ENCODE measurements at places on chromosomes 11 and 22.

GRCh38 chr22:28817919-28818859 is 17.8 kb upstream of the XBP1 start:
- peaks cover 65% of the 10 kb centered on the region for H3K4me1 ChIP-seq
- peak overlapping the region; percentile 91 for H3K27ac ChIP-seq
- DNase-seq: peak; percentile 92

- H3K4me1 ChIP-seq: peaks cover 9% of the 10 kb centered on the region
- no peaks in the 10 kb centered on the region for H3K36me3 ChIP-seq
- no peak for DNase-seq
These were observed 505 bp downstream of the FAM227A start for GRCh38 chr22:38655519-38656255.

DNA sequence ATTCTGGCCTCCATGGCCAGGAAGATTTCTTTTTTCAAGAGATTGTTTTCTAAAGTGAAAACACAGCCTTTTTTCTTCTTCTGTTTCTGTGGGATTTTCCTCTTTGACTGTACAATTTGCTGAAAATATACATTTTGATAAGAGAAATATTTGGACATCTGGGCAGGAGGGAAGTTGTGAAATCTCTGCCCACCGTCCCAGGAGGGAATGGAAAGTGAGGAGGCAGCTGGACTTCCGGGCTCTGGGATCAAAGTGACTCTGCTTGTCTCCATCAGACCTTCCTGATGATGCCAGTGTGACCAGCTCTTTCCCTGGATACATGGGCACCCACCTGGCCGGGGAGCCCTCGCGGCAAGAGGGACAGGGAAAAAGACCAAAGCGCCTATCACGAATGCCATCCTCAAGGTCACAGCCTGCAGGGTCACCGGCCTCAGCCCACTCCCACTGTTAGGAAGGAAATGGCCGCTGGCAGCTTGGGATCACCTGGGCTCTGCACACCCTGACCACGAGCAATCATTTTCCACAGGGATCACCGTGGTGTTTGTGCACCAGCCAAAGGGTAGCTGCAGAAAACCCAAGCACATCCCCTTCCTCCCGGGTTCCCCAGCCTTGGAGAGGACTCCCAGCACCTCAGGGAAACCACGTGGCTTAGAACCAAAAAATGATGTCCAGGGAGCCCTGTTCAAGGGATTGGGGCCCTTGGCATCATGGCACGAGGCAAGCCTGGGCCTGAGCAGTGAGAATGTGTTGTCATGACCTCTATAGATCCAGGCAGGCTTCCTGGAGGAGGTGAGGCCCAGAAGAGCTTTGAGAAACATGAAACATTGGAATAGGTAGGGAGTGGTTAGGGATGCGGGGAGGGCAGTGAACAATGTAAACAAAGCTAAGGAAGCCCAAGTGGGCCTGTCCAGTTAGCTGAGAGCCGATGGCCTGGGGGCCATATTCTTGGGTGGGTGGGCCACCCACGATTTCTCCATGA is 29.1 kb upstream of the CCND1 start:
- H3K4me3 ChIP-seq: no peak overlapping the region
- H3K4me1 ChIP-seq: no peaks in the 10 kb centered on the region
- no peak overlapping the region for H3K27ac ChIP-seq
- H3K27me3 ChIP-seq: no peaks in the 10 kb centered on the region
- no peaks in the 10 kb centered on the region for H3K36me3 ChIP-seq

DNA sequence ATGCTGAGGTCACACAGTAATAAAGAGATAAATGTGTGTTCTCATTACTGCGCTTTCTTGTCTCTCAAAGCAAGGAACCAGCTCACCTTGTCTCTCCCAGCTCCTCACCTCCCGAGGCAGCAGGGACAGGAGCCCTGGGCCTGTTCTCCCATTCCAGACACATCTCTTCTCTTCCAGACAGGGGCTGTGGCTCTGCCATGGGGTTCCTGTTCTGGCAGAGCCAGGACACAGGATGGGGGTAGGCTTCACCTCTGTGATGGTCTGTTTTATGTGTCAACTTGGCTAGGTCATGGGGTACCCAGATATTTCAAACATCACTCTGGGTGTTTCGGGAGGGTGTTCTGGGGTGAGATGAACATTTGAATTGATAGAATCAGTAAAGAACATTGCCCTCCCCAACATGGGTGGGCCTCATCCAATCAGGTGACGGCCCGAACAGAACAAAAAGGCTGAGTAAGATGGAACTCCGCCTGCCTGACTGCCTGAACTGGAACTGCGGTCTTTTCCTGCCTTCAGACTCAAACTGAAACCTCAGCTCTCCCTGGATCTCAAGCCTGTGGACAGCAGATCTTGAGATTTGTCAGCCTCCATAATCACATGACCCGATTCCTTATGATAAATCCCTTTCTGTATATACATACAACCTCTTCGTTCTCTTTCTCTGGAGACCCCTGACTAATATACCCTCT is 2.0 kb upstream of the VSIG10L2 start:
- no peaks in the 10 kb centered on the region for H3K36me3 ChIP-seq
- H3K27me3 ChIP-seq: no peaks in the 10 kb centered on the region
- H3K4me1 ChIP-seq: no peaks in the 10 kb centered on the region
- no peak overlapping the region for H3K27ac ChIP-seq
- no peak overlapping the region for H3K4me3 ChIP-seq

GRCh38 chr11:118200497-118200896 is 24.1 kb upstream of the SCN2B start:
- peaks cover 8% of the 10 kb centered on the region for H3K4me1 ChIP-seq
- no peaks in the 10 kb centered on the region for H3K36me3 ChIP-seq
- no peak for DNase-seq
- no peak overlapping the region for H3K27ac ChIP-seq
- H3K27me3 ChIP-seq: no peaks in the 10 kb centered on the region

- peak overlapping the region; percentile 97 for H3K27ac ChIP-seq
- H3K36me3 ChIP-seq: no peaks in the 10 kb centered on the region
- peaks cover 96% of the 10 kb centered on the region for H3K4me1 ChIP-seq
- peak; percentile 47 for DNase-seq
These were observed 12.2 kb downstream of the BCL9L start for GRCh38 chr11:118913411-118914125.

DNA sequence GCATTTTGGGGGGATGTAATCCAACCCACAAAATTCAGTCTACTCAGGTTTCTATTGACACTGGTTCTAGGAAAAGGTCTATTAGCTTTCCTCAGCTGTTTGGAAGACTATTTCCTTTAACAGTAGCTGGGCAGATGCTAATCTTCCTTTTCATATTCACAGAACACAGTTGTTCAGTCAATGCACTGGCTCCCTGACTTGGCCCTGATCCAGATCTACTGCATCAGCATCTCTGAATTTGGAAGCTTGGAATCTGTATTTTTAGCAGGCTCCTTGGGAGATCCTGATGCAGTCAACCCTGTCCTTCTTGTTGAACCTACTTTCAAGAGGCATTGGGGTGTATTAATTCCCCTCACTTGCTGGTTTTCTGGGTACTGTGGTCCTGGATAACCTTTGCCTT is 6.3 kb downstream of the HTATIP2 start:
- no peak overlapping the region for H3K4me3 ChIP-seq
- peaks cover 39% of the 10 kb centered on the region for H3K4me1 ChIP-seq
- peaks cover 7% of the 10 kb centered on the region for H3K36me3 ChIP-seq
- H3K27me3 ChIP-seq: no peaks in the 10 kb centered on the region

DNA sequence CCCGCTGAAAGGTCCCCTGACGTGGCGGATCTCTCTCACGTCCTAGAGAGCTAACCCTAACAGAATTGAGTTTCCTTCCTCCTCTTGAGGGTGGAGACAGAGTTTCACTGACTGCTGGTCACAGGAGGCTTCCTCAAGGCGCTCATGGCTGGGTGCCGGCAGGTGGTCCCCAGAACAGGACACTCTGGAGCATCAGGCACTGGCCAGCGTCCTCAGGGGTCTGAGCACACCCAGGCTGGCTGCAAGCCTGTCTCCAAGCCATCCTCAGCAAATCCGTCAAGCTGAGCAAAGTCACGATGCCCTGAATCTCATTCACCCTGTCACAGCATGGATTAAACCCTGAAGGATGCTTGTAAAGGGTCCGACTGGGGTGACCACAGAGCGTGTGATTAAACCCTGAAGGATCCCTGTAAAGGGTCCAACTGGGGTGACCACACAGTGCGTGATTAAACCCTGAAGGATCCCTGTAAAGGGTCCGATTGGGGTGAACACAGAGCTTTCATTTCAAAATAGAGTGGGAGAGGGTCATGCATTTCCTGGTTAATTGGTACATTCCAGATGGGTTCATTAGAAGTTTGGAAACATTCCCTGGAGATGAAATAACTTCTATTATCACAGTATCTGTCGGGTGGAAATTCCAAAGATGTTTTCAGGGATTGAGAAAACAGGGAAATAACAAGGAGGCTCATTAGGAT is 473.0 kb downstream of the BRD1 start:
- H3K36me3 ChIP-seq: no peaks in the 10 kb centered on the region
- no peaks in the 10 kb centered on the region for H3K4me1 ChIP-seq
- DNase-seq: no peak
- H3K27ac ChIP-seq: no peak overlapping the region
- no peaks in the 10 kb centered on the region for H3K27me3 ChIP-seq

GRCh38 chr11:131207901-131208300 is 162.5 kb upstream of the NTM start:
- H3K27ac ChIP-seq: no peak overlapping the region
- DNase-seq: no peak
- no peaks in the 10 kb centered on the region for H3K27me3 ChIP-seq
- H3K4me3 ChIP-seq: no peak overlapping the region

- no peak overlapping the region for H3K4me3 ChIP-seq
- peak; percentile 92 for DNase-seq
- H3K27me3 ChIP-seq: no peaks in the 10 kb centered on the region
- H3K4me1 ChIP-seq: peaks cover 39% of the 10 kb centered on the region
- no peaks in the 10 kb centered on the region for H3K36me3 ChIP-seq
- peak overlapping the region; percentile 85 for H3K27ac ChIP-seq
These were observed 22.8 kb upstream of the PICK1 start for GRCh38 chr22:38034278-38034882.

- no peaks in the 10 kb centered on the region for H3K27me3 ChIP-seq
- H3K27ac ChIP-seq: peak overlapping the region; percentile 42
- no peaks in the 10 kb centered on the region for H3K36me3 ChIP-seq
- H3K4me3 ChIP-seq: no peak overlapping the region
- no peak for DNase-seq
- H3K4me1 ChIP-seq: peaks cover 55% of the 10 kb centered on the region
These were observed 7.6 kb downstream of the VPS37C start for GRCh38 chr11:61153593-61154095.

GRCh38 chr22:19113429-19113828 is 8.8 kb downstream of the DGCR2 start:
- no peak for DNase-seq
- H3K27ac ChIP-seq: no peak overlapping the region
- no peaks in the 10 kb centered on the region for H3K36me3 ChIP-seq
- H3K4me1 ChIP-seq: peaks cover 65% of the 10 kb centered on the region

- H3K27me3 ChIP-seq: no peaks in the 10 kb centered on the region
- no peaks in the 10 kb centered on the region for H3K36me3 ChIP-seq
- no peak overlapping the region for H3K27ac ChIP-seq
- H3K4me3 ChIP-seq: no peak overlapping the region
- H3K4me1 ChIP-seq: no peaks in the 10 kb centered on the region
These were observed 105.2 kb downstream of the SPON1 start for GRCh38 chr11:14067686-14068085.

DNA sequence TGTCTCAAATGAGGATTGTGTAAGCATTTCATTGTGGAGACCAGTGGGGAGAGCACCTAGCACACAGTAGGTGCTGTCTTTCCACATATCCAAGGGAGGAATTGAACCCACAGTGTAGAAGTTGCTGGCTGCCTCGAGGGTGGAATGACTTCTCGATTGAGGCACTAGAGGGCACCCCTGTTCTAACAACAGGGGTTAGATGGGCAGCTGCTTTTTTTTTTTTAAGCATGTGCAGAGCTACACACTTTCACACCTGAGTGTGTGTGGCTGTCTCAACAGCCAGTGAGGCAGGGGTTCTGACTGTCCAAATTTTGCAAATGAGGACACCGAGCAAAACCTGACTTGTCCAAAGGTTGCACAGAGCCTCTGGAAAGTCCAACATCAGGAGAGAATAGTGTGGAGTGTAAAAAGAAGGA is 118.2 kb upstream of the CRYBB3 start:
- no peaks in the 10 kb centered on the region for H3K27me3 ChIP-seq
- no peak overlapping the region for H3K4me3 ChIP-seq
- H3K36me3 ChIP-seq: no peaks in the 10 kb centered on the region
- peak; percentile 46 for DNase-seq
- H3K27ac ChIP-seq: peak overlapping the region; percentile 1
- peaks cover 35% of the 10 kb centered on the region for H3K4me1 ChIP-seq

GRCh38 chr22:19130959-19131684 is at the start of gene TSSK2:
TSS of gene TSSK2 (plus strand) at chr22:19131308. CDS start at chr22:19131400, 92 bp downstream.
- H3K27me3 ChIP-seq: no peaks in the 10 kb centered on the region
- H3K36me3 ChIP-seq: peaks cover 18% of the 10 kb centered on the region
- no peak within 1 kb of the TSS for H3K4me3 ChIP-seq
- no peak within 1 kb of the TSS for H3K27ac ChIP-seq
- no peaks in the 10 kb centered on the region for H3K4me1 ChIP-seq

GRCh38 chr11:88324562-88325345 is 12.8 kb downstream of the CTSC start:
- H3K4me3 ChIP-seq: no peak overlapping the region
- H3K27me3 ChIP-seq: no peaks in the 10 kb centered on the region
- DNase-seq: no peak
- H3K4me1 ChIP-seq: no peaks in the 10 kb centered on the region

DNA sequence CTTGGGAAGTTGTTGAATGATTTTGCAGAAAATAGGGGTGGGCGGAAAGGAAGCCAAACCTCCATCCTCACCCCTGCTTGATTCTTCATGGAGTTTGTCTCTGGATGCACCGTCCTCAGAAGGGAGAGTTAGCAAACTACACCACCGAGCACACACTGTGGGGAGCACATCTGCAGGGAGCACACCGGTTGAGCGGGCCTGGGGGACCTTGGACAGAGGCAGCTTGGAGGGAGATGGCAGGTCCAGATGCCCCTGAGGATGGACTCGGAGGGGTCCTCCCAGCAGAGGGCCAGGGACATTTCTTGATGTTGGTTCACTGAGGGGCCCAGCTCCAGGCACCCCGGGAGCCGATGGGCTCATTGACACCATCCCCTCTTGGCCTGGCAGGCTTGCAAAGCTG is 15.1 kb upstream of the FGF19 start:
- H3K36me3 ChIP-seq: no peaks in the 10 kb centered on the region
- no peak overlapping the region for H3K4me3 ChIP-seq
- no peak overlapping the region for H3K27ac ChIP-seq

- peaks cover 6% of the 10 kb centered on the region for H3K4me1 ChIP-seq
- no peak overlapping the region for H3K4me3 ChIP-seq
- no peak overlapping the region for H3K27ac ChIP-seq
- no peak for DNase-seq
- no peaks in the 10 kb centered on the region for H3K36me3 ChIP-seq
- H3K27me3 ChIP-seq: no peaks in the 10 kb centered on the region
These were observed 19.7 kb upstream of the MYRF start for GRCh38 chr11:61732705-61733104.
